ENCODE measurements at places on chromosomes 12 and 14. TPM values are rescaled to one million over a fixed set of nuclear protein-coding genes. Genes with fewer than 3 reads are reported as not detected.
A peak's percentile ranks its signal among the peaks of the same experiment; 100 is the strongest.

DNA sequence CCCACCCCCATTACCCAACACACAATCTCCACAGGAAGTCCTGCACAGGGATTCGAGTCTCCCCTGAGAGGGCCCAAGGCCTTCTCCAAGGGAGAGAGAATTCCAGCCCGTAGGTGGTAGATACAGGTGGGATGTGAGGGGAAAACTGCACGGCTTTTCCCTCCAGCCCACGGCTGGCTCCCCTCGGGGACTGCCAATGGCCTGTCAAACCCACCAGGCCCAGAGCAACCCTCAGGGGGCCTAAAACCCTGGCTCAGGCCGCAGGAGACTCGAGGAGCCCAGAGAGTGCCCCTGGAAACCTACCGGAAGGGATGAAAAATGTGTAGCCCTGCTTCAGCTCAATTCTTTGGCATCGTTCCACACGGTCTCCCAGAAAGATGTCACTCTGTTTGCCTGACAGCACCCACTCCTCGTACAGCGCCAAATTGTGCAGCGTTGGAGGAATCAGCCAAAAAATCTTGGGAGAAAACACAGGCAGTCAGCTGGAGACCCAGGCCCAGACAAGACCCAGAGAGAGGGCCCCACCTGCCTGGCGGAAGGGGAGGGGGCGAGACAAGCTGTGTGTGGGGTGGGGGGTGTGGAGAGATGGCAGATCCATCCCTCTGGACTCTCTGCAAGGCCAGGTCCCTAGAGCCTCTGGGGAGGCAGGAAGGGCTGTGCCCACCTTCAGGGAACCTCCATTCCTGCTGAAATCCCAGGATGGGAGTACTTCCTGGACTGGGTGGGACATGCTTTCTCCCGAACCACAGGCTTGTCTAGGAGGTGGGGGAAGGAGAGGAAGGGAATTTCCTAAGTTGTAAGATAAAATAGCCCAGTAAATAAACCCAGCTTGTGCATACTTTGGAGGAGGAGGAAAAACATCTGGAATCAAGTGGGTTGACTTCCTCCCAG, 48.1 kb downstream of the KDM2B start:
- H3K4me1 ChIP-seq, result peaks cover 60% of the 10 kb centered on the region
- H3K27ac ChIP-seq, result peak overlapping the region; percentile 80
- H3K36me3 ChIP-seq, result peaks cover 5% of the 10 kb centered on the region
- no peak for DNase-seq

The RTN1 gene
- 14.0 TPM for total RNA-seq

DNA sequence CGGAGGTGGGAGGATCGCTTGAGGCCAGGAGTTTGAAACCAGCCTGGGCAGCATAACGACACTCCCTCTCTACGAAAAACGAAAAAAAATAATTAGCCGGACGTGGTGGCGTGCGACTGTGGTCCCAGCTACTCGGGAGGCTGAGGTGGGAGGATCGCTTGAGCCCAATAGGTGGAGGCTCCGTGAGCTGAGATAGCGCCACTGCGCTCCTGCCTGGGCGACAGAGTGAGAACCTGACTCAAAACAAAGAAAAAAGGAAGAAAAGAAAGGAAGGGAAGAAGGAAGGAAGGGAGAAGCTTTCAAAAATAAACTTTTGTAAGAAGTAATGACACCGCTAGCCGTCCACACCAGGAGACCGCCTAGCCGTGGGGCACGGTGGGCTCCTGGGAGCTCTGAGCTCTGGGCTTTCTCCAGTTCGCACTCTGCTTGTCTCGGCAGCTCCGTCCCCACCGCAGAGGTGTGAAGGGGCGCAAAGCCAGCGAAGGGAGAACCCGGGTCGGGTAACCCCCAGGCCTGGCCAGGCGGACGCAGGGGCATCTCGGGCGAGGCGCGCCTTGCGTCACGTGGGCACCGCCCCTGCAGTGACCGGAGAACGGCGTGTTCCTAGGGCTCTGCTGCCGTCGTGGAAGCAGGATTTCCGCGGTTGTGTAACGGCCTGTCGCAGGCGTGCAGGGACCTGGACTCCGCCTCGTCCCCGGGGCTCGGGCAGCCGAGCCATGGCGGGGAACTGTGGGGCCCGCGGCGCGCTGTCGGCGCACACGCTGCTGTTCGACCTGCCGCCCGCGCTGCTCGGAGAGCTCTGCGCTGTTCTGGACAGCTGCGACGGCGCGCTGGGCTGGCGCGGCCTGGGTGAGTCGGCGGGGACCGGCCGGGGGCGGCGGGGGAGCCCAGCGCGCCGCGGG, at the start of gene IRAK3:
Gene IRAK3, plus strand, starts transcription at position 631 of the 902 bp plus-strand sequence. Its CDS starts 86 bp downstream, at position 717.
- no peaks in the 10 kb centered on the region for H3K36me3 ChIP-seq
- H3K4me1 ChIP-seq, result peaks cover 35% of the 10 kb centered on the region
- DNase-seq, result peak; percentile 96

- peak overlapping the region; percentile 60 for H3K27ac ChIP-seq
- H3K36me3 ChIP-seq, result peaks cover 29% of the 10 kb centered on the region
- H3K27me3 ChIP-seq, result no peaks in the 10 kb centered on the region
These were observed 9.0 kb downstream of the DMAC2L start for GRCh38 chr14:50321009-50321660.

DNA sequence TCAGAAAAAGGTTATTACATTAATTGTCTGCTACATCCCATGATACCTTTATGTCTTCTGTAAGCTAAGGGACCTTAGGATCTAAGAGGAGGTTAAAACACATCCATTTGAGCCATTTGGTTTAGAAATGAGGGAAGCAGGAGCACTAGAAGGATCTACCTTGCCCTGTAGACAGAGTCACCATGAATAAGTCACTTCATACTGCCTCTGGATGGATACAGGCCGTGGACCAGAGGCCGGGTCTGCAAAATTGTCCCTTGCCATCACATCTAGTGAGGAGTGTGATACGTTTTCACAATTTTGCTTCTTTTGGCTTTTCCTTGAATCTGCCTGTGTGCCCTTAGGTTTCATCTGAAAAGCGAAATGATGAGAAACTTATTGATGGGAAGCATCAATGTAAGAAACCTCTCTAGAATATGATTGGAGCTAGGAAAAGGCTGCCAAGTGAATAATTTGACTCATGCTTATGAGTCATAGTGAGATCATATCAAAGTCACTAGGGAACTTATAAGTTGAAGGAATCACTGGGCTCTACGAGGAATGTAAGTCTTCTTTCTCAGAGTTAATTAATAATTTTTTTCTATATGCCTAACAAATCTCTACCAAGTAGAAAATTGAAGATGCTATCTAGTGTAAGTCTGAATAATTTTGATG, 10.8 kb downstream of the GLRX5 start:
- H3K4me1 ChIP-seq, result peaks cover 4% of the 10 kb centered on the region
- no peak for DNase-seq
- no peak overlapping the region for H3K4me3 ChIP-seq
- H3K36me3 ChIP-seq, result peaks cover 14% of the 10 kb centered on the region

- peak overlapping the region; percentile 24 for H3K4me3 ChIP-seq
- H3K36me3 ChIP-seq, result no peaks in the 10 kb centered on the region
- DNase-seq, result no peak
- peaks cover 4% of the 10 kb centered on the region for H3K4me1 ChIP-seq
These were observed 22.4 kb downstream of the SOCS2 start for GRCh38 chr12:93594766-93595311.

DNA sequence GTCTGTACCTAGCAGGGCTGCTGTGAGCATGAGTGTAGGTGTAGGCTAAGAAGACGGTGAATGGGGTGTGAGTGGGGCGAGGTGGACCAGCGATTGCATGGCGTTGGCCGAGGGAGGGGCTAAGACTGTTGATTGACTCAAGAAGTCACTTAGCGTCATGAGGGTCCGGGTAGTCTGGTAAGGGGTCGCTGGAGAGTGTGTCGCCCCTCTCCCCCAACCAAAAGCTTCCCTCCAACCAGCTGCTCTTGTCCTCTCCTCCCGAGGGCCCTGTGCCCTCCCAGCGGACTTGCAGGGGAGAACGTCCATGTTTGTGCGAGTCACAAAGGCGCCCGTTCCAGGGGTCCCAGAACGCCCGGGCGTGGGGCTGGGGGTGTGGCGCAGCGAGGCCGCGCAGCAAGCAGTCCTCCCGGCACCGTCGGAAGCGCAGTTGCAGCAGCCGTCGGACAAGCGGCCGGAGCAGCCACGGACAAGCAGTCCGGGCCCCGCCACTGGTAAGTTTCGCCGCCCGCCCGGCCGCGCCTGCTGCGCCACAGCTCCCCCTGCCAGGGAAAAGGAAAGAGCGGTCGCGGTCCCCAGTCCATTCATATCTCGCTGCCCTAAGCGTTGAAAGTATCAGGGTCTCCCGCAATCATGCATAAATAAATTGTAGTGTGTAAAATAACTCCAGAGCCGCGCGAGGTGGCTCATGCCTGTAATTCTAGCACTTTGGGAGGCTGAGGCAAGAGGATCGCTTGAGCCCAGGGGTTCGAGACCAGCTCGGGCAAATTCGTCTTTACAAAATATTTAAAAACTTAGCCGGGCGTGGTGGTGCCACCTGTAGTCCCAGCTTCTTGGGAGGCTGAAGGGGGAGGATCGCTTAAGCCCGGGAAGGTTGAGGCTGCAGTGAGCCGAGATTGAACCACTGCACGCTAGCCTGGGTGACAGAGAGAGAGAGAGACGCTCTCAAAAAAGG, at the start of gene CCDC63:
Gene CCDC63, plus strand, starts transcription at position 373 of the 952 bp plus-strand sequence. CDS start 5,968 bp downstream, outside the sequence.
- peak; percentile 91 for DNase-seq
- H3K27ac ChIP-seq, result no peak within 1 kb of the TSS

GRCh38 chr14:95134304-95134933, 22.9 kb downstream of the DICER1 start:
- no peak for DNase-seq
- no peaks in the 10 kb centered on the region for H3K27me3 ChIP-seq
- H3K36me3 ChIP-seq, result peaks cover 29% of the 10 kb centered on the region
- H3K4me3 ChIP-seq, result no peak overlapping the region
- H3K4me1 ChIP-seq, result peaks cover 30% of the 10 kb centered on the region
- peak overlapping the region; percentile 44 for H3K27ac ChIP-seq

DNA sequence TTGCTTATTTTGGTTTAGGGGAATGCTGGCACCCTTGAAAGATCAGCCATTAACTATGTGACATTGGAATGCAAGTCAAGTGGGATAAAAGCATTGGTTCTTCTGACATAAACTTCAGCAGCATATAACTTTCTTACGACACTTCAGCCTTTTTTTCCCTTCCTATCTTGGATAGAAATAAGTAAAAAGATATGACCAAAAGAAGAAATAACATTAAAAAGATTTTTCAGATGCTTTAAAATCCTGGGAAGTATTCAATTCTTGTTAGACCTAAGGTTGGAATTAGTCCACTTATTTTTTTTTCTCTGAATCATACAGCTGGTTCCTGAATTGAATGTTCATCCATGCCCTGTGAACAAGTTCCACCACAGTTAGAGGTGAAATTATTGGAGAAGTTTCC, 85.6 kb upstream of the TSPAN8 start:
- H3K4me1 ChIP-seq, result no peaks in the 10 kb centered on the region
- no peak for DNase-seq
- H3K36me3 ChIP-seq, result no peaks in the 10 kb centered on the region
- H3K4me3 ChIP-seq, result no peak overlapping the region

GRCh38 chr14:95496690-95497259, 19.7 kb downstream of the SYNE3 start:
- H3K27ac ChIP-seq, result peak overlapping the region; percentile 11
- H3K4me3 ChIP-seq, result no peak overlapping the region
- H3K4me1 ChIP-seq, result peaks cover 24% of the 10 kb centered on the region
- DNase-seq, result no peak
- H3K27me3 ChIP-seq, result no peaks in the 10 kb centered on the region

The TC2N gene
- total RNA-seq, result 43.0 TPM

DNA sequence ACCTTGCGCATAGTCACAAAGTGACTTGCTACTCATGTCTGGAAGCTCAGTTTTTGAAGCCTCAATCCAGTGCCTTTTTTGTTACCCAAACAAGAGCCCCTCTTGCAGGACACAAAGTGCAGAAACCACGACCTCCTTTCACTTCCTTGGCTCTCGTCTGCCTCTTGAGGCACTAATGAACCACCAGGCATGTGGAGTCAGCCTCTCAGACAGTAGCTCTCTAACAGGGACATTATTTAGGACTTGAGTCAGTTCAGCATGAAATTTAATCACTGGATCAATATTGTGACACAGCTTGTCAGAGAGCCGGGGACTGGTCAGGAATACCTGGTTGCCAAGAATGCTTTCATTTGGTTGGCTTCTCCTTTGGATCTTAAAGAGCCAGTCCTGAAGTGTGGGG, 46.7 kb downstream of the HSPB8 start:
- no peaks in the 10 kb centered on the region for H3K4me1 ChIP-seq
- no peak overlapping the region for H3K4me3 ChIP-seq
- H3K27ac ChIP-seq, result no peak overlapping the region
- DNase-seq, result no peak

The CIROP gene
- not detected for total RNA-seq

The ZFHX2 gene
- total RNA-seq, result 2.2 TPM

The GPRC5D gene
- 2.1 TPM for total RNA-seq
